ENCODE measurements at places on chromosomes 11 and 22.

GRCh38 chr11:69213316-69213715 lies 57.6 kb downstream of the SMIM38 start:
- no peak for DNase-seq

GRCh38 chr11:31921081-31921480 lies 110.0 kb upstream of the PAX6 start:
- DNase-seq, result no peak

GRCh38 chr22:39562839-39563489 lies 7.6 kb upstream of the CACNA1I start:
- no peak for DNase-seq

DNA sequence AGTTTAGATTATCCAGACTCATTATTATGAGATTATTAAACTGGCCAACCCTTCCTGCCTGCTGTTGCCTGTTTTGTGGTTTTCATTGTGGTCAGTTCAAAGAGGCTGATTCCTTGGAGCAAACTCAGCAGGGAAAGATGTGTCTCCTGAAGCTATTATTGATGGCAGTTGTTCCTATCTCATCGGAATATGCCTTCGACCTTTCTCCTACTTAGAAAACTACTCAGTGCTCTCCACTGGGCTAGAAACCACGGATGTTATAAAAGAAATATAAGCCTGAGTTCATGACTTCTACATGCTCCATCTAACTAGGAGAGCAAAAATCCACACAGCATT lies 80.2 kb upstream of the NAV2 start:
- DNase-seq, result no peak

DNA sequence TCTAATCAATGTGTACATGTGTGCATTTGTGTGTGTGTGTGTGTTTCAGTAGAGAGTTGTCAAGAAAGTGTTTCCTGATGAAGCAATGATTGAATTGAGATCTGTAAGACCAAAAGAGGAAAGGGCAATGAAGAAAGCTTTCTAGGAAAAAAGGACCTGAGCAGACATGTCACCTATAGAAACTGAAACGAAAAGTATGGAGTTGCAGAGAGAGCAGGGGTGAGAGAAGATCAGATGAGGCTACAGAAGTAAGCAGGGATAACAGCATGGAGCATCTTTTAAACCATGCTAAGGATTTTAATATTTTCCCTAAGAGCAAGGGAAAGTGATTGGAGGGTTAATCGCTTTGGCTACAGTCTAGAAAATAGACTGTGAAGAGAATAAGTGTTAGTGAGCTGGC lies 1459.4 kb upstream of the TENM4 start:
- no peak for DNase-seq

GRCh38 chr22:35620624-35621251 lies 3.6 kb upstream of the MB start:
- no peak for DNase-seq

DNA sequence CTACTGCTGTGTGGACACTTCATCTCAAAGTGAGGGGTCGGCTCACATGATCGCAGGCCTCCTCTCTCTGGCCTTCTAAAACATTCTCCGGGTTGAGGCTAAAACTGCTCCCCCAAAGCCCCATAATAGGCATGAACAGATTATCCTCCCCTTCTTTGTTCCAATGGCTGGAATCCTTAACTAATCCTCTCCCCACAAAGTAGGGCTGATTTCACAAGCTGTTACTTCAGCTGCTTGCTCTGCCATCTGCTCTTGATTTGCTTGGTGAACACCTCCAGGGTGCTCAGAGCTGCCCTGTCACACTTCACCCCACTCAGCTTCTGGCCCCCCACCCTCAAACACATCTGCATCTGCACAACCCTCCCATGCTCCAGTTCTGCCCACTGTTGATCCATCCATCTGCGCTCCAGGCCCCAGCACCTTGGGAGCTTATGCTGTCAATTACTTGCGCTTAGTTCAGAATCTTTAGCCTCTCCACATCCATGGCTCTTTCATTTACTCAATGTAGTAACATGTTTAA lies 173.1 kb upstream of the API5 start:
- DNase-seq, result no peak

GRCh38 chr11:131884461-131885073 lies 514.2 kb downstream of the NTM start:
- DNase-seq, result no peak

GRCh38 chr22:50481045-50481439 lies 301 bp upstream of the ADM2 start:
- DNase-seq, result no peak

- DNase-seq, result no peak
These were observed 14.3 kb upstream of the BCL9L start for GRCh38 chr11:118939953-118940598.

- DNase-seq, result no peak
These were observed 15.1 kb upstream of the RRAS2 start for GRCh38 chr11:14373941-14374646.

GRCh38 chr22:32205974-32206773 lies 1.3 kb upstream of the RFPL2 start:
- no peak for DNase-seq
